ENCODE measurements at places on chromosomes 2 and 18.

GRCh38 chr2:118048401-118048800 lies 34.5 kb upstream of the CCDC93 start:
- DNase-seq: no peak

DNA sequence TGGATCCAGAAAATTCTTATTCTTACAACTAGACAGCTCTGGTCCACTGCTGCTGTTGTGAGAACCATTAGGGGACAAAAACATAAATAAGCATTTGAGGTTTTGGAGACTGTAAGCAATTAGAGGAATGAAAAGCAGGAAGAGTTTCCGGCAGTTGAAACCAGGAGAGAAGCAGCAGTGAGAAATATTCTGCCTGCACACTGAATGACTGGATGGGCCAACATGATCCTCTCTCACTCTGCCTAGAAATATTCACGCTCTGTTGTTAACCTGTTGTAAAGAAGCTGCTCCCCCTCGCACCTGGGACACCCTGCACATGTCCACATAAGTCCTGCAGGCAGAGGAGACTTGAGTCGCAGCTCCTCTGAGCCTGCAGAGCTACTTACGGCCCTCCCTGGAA lies 60.4 kb upstream of the RNF152 start:
- DNase-seq: no peak

GRCh38 chr18:71942433-71942832 lies 601.7 kb downstream of the CBLN2 start:
- DNase-seq: no peak

DNA sequence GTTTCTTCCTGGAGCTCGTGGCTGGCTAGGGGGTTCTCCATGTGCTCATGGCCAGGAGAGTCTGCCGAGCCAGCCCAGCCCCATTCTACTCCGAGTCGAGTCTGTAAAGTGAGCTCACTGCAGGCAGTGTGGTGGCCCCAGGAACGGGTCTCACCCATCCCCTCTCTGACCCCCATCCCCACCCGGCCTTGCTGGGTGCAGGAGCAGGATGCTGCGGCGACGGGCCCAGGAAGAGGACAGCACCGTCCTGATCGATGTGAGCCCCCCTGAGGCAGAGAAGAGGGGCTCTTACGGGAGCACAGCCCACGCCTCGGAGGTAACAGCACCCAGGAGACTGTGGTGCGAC lies 1.4 kb downstream of the ANO7 start:
- no peak for DNase-seq

- DNase-seq: no peak
Measured at GRCh38 chr2:207960911-207961310, 64.4 kb downstream of the PLEKHM3 start.

GRCh38 chr2:34950797-34951196 lies 1351.7 kb upstream of the FAM98A start:
- DNase-seq: no peak

- DNase-seq: no peak
Measured at GRCh38 chr2:43754180-43754579, 19.7 kb upstream of the DYNC2LI1 start.

GRCh38 chr2:224263571-224264043 lies 138.3 kb downstream of the FAM124B start:
- no peak for DNase-seq

GRCh38 chr18:78918707-78919106 lies 60.9 kb upstream of the SALL3 start:
- no peak for DNase-seq

- DNase-seq: no peak
Measured at GRCh38 chr2:26309921-26310320, 36.0 kb upstream of the SELENOI start.

DNA sequence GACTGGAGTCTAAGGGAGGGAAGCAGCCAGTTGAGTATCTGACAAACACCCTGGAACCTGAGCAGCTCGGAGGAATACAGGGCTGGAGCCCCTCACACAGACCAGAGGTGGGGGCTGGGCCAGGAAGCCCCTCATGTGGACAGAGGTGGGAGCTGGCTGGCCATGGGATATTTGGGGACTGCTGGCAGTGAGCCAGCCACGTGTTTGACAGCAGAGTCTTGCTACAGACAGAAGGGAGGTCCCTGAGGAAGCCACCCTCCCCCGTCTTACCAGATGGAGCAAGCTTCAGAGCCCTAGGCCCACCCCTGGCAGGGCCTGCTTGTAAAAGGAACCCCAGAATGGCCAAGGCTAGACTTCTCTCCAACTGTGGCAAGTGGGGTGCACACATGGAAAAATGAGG lies 3.6 kb upstream of the MTERF4 start:
- no peak for DNase-seq

- DNase-seq: no peak
Measured at GRCh38 chr2:58604096-58604495, 363.0 kb upstream of the FANCL start.

DNA sequence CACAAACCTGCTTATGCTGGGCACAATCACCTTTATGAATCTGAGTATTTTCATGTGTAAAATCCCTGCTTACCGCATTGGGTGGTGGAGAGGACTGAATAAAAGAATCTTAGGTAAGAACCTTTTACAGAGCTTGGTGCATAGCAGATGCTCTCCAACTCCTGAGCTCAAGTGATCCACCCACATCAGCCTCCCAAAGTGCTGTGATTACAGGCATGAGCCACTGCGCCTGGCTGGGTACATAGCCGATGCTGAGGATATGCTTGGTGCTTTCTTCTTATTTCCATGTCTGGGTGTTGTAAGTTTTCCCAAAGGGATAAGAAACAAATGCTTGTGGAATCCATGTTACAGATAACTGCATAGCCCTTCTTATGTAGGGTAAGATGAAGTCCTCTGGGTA lies 244.3 kb upstream of the PXDN start:
- DNase-seq: no peak

- DNase-seq: no peak
Measured at GRCh38 chr2:76157531-76157930, 446.8 kb upstream of the GCFC2 start.
